HEK293T (cell line): ENCODE measurements at places on chromosomes 1 and 21.

GRCh38 chr1:16905110-16905867 is 9.5 kb downstream of the RNU1-2 start:
- no peak for DNase-seq

- no peak for DNase-seq
Observed at GRCh38 chr1:224786533-224787250, 142.8 kb upstream of the DNAH14 start.

- no peak for DNase-seq
Observed at GRCh38 chr1:160742428-160743127, 3.5 kb downstream of the SLAMF7 start.

GRCh38 chr1:201062511-201063091 is 39.1 kb upstream of the KIF21B start:
- DNase-seq = no peak

DNA sequence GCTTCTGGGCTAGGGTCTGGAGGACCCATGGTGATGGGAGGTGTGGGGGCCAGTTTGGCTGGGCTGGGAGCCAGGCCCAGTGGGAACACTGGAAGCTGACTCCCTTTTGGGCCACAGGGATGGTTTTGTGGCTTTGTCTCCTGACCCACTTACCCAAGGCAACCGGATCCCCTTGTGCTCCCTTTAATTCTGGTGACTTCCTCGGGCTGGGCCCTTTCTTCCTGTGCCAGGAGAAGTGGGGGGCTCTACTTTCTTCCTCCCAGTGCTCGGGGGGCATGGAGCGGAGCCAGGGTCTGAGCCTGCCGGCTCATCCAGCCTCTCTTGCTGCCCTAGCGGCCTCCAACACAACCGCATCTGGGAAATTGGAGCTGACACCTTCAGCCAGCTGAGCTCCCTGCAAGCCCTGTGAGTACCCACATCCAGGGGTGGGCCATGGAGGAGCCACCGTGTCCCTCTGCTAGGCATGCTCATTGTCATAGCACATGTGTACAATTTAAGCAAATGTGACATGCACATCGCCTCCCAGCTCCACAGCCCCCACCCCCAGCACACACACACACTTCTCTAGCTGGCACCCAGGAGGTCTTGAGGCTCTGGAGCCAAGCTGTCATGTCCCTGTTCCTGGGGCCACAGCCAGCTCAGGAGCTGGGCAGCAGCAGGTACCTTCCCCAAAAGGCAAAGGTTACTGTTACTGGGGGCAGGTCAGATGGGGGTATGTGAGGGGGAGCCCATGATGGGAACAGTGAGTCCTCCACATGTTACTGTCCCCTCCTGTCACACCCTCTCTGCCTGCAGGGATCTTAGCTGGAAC is 35.0 kb downstream of the UBE2T start:
- DNase-seq = no peak
